Vagina (tissue), 2 donors: ENCODE measurements at places on chromosomes 4 and X. TPM values are rescaled to one million over a fixed set of nuclear protein-coding genes. Genes with fewer than 3 reads are reported as not detected.

DNA sequence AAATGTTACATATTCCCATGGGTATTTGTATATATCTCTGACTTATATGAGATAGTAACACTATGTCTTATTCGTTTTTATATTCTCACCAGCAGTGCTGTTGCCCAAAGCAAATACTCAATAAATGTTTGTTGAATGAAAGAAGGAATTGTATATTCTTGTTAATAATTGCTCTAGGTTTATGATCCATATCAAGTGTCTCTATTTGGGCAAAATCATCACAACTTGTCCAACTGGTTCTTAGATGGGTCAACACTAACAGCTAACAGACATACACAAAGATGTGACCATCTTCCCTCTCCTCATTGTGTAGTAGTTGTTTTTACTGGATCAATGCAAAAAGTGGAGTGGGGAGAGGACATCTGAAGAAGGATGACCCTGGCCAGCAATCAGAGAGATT is 6.6 kb upstream of the APLN start:
- DNase-seq, result no peak

DNA sequence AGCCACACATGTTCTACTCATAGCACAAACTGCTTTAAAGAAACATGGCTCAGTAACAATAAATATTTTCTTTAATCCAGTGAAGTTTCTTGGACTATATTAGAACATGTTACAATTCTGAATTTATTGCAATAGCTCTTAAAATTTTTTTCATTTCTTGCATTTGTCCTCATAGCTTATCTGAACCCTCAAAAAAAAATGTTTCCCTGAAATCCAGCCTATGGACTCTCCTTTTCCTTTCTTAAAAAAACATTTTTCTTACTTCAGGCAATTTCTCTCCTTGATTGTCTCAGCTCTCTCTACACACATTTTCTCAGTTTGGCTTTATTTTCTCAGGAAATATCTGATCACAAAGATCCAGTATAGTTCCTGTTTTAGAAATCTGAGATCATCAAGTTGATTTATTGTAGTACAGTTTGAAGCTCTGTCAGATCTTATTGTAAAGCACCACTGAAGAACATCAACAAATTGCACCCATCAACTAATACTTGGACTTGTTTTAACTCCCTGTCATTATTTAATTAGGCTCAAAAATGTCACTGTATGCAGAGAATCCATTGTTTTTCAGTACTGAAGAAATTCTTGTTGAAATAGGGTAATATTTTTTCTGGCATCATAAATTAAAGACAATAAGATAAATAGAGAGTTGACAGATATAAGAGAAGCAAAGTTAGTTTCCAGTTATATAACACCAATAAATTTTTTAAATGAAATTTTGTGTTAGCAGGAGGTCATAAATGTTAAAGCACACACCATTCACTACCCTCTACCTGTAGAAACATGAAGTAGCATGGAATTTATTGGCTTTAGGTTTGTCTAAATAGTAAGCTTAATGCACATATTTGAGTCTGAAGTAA is 317.7 kb downstream of the ARHGAP24 start:
- no peak for DNase-seq

DNA sequence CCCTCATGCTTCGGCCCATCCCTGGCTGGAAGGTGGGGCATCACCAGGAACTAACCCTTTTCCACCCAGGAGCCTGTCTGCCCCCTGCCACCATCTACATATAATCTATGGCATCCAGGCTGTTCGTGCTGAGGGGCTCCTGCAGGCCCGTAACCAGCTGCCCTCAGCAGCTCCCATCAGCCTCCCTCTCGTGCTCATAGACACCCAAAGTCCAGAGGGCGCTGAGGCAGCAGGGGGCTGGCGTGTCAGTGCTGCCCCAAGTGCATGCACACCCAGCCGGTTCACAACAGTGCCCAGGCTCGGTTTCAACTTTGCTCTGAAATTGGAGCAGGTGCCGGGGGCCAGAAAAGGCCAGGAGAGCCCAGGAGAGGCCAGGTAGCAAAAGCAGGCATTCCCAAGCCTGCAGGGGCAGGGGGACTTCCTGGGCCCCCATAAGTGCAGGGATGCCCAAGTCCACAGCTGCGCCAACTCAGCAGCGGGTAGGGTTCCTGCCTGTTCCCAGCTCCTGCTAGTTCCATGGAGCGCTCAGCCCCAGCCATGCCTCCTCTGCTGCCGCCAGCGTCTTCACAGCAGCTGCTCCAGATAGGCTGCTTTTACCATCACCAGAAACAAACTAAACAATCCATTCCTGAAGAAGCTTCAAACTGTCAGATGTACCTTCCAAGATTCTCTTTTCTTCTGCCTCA is 558.2 kb upstream of the GNPDA2 start:
- DNase-seq, result no peak

- DNase-seq, result no peak
Observed at GRCh38 chr4:135917011-135917410, 1615.3 kb downstream of the PCDH18 start.

DNA sequence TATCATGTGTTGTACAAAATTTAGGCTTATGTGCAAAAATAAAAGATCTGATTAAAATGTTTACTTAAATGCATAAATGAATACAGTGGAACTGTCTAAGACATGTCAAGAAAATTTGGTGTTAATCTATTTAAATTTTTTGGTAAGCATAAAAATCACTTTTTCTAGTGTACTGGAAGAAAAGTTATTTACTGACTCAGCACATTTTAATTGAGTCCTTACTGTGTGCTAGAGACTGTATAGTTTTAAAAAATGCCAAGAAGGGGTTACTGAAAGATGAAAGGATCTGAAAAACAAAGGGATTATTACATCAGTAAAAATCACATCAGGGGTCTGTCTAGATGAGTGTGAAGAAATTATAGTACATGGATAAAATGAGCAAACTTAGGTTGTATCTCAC is 60.6 kb downstream of the RAPGEF2 start:
- no peak for DNase-seq

ANKRD50 gene
- total RNA-seq, result 20.6 TPM

DNA sequence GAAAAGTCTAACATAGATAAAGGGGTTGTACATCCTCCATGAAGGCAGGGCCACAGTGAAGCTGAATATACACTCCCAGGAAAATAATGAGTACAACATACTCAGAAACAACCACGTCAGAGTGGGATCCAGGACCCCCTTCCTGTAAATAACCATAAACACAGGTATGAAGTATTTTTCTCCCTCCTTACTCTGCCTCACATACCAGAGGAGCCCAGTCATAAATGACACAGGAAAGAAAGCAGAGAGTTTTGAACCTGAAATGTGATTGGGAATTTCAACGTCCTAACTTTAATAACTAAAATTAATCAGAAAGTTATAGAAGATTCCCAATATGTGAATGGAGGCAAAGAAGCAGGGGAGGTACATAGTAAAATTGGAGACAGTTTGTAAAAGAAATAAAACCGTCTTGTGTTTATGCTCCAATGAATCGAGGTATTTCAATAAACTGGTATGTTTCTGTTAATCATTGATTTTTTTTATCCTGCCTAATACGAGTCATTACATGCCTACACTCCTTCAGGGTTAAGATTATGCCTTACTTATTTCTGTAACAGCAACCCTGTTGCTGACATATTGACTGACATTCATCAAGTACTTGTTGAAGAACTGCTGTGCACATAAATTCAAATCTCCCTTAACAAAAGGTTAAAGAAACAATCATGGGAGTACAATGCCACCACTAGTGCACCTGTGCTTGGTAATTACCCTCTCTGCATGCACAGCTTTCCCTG is 431.3 kb downstream of the KCNIP4 start:
- DNase-seq, result no peak

DNA sequence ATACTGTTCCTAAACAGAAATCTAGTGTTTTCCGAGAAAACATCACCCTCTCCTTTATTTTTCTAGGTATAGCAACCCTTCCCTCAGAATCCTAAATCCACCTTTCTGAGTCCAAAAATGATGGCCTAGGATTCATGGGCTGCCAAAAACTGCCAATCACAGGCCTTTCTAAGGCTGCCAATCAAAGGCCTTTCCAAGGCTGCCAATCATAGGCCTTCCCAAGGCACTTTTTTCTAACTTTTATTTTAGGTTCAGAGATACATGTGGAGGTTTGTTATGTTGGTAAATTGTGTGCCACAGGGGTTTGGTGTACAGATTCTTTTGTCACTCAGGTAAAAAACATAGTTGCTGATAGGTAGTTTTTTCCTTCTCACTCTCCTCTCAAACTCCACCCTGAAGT is 673.7 kb downstream of the FAT4 start:
- no peak for DNase-seq

- DNase-seq, result peak; percentile 93
Observed at GRCh38 chrX:153970357-153971123, 1.1 kb downstream of the HCFC1 start.

DNA sequence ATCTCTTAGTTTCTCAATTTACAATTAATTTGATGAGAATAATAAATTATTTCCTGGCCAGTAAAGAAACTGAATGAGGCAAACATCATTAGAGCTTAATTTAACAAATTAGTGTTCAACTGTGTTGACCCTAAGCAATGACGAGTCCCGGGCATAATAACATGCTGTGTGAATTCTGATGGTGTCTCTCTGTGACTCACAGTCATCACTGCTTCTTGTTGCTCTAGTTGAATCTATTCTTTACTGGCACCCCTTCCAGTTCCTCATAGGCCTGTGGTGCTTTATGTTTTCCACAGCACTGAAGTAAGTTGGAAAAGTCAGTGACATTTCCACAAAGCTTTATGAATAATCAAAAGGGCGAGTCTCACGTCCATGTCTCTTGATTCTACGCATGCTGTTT is 57.7 kb upstream of the SLC7A11 start:
- DNase-seq, result no peak

DNA sequence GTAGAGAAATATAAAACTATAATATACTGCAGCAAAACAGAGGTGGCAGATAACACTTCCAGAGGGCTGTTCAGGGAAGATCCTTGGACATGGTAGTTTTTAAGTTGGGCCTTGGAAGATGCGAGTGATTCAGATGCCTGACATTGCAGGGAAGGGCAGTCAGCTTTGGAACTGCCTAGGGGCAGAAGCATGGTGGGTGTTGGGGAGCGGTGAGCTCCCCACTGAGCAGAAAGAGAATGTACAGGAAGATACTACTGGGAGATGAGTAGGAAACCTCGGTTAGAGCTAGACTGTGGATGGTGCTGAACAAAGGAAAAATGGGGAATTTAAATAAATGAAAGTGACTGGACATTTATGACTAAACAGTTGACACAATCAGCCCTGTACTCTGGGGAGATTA is 24.9 kb upstream of the SEC24B start:
- DNase-seq, result no peak

DNA sequence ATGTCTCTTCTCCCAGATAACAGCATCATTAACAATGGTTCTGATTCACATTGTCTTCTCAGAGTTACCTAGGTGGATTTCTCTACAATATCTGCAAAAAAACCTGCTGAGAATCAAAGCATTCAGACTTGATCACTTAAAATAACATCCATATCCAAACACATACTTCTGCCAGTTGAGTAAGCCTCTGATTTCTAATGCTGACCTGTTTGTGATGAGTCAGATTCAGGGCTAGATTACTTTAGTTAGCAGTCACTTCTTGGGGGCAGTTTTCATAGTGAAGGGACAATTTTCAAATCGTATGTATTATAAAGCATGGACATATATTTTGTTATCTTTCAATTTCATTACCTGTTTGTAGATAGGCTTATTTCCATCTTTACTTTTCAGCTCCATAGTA is 35.5 kb downstream of the CCNI start:
- no peak for DNase-seq

CLIC2 gene
- 15.5 TPM for total RNA-seq

DNA sequence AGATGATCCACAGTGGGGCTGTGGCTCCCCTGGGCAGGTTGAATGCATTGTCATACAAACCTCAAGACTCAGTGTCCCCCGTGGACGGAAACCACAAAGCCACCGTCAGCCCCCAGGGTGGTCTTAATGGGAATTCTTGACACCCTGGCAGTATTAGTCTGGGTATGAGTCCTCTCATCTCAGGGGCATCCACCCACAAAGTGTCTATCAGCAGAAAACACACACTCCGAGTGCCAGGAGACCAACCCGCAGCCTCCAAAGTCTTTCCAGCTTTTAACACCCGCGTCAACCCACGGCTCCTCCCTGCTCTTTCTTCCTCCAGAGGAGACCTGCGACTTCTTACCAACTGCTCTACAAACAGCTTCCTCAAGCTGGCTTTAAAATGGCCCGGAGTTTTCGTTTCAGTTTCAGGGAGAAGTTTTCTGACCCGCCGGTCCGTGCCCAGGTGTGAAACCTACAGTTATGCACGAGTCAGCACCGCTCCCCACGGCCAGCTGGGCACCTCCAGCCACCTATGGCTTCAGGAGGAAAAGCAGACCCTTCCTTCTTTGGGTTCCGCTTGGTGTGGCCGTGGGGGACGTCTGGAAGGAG is 14.4 kb upstream of the ASMTL start:
- peak; percentile 58 for DNase-seq

CC2D2A gene
- total RNA-seq, result 33.1 TPM

OCIAD1 gene
- total RNA-seq, result 72.4 TPM

DNA sequence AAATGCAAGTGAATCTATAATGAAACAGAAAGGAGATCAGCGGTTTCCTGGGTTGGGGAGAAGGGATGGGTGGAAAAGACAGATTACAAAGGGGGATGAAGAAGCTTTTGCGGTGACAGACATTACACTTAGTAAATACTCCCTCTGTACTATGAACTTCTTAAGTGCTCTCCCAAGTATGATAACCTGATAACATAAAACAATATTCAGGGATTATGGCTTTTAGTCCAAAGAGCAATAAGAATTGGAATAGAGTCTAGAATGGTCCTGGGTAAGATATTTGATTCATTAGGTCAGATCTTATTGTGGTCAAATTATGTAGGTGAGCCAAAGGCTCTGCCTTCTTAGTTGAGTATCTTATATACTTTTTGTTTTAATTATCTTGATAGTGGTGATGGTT is 9.2 kb downstream of the LRRC66 start:
- no peak for DNase-seq

GRCh38 chrX:109264878-109265277 is 217.0 kb downstream of the GUCY2F start:
- no peak for DNase-seq

GAGE12F gene
- not detected for total RNA-seq

GRCh38 chrX:29237972-29238371 is 650.7 kb downstream of the IL1RAPL1 start:
- no peak for DNase-seq
